ENCODE measurements at places on chromosomes 5 and 9. TPM values are rescaled to one million over a fixed set of nuclear protein-coding genes. Genes with fewer than 3 reads are reported as not detected.

MAMDC2 gene
- 11.3 TPM for total RNA-seq

FAM153A gene
- not detected for total RNA-seq

GLRA1 gene
- total RNA-seq: not detected

NEUROG1 gene
- total RNA-seq: not detected

PDE8B gene
- 2.5 TPM for total RNA-seq

FRMD3 gene
- 0.29 TPM for total RNA-seq

PCA3 gene
- total RNA-seq: not detected

MOB3B gene
- total RNA-seq: 7.6 TPM

DENND1A gene
- total RNA-seq: 21.6 TPM

HDAC3 gene
- 67.9 TPM for total RNA-seq

PITX1 gene
- not detected for total RNA-seq

FRRS1L gene
- 6.7 TPM for total RNA-seq

CCNG1 gene
- total RNA-seq: 165 TPM

SLC36A3 gene
- total RNA-seq: not detected

SPATA6L gene
- total RNA-seq: 1.9 TPM

KCNT1 gene
- not detected for total RNA-seq

GFI1B gene
- not detected for total RNA-seq

SPINK7 gene
- total RNA-seq: not detected

ANKRA2 gene
- total RNA-seq: 19.7 TPM
